Activated gamma-delta T cell treated with anti-CD3 and anti-CD28 coated beads, Interleukin-2, amount 50 U/mL, for 16 hours (primary cell): ENCODE measurements at places on chromosomes 4 and X.

DNA sequence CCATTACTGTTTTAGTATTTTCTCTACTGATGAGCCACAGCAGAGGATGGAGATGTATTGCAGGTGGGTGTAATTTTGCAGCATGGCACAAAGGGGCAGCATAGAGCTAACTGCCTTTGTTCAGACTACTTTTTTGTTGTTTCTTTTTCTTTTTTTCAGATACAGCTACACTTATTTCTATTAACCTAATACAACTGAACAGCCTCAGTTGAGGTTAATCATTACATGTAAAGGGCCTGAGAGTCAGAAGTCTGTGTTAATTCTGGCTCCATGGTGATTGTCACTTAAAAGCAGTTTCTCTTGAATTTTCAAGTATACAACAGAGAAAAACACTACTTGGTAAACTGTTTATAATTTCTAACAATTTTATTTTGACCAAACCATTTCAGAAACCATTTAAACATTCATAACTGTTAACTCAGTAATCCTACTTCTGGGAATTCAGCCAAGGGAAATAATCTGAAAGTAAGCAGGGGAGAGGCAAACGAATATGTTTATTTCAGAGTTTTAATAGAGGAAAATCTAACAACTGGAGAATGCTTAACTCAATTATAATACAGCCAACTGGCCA is 13.9 kb upstream of the PPEF2 start:
- DNase-seq: no peak

DNA sequence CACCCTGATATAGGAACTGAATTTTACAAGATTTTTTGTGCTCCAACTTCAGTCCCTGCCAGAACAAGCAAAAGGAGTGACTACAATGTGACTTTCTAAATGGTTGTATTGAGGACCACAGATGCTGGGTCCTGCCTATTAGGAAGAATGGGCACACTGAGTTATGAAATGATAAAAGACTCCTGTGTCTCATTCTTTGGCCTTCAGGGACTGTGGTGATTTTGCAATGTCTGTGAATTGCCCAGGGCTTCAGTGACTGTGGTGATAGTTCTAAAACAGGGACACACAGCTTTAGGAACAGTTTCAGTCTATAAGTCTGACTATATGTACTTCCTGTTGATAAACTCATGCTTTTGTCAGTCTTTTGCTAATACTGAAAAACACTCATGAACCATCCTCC is 210.2 kb downstream of the DMD start:
- no peak for DNase-seq

DNA sequence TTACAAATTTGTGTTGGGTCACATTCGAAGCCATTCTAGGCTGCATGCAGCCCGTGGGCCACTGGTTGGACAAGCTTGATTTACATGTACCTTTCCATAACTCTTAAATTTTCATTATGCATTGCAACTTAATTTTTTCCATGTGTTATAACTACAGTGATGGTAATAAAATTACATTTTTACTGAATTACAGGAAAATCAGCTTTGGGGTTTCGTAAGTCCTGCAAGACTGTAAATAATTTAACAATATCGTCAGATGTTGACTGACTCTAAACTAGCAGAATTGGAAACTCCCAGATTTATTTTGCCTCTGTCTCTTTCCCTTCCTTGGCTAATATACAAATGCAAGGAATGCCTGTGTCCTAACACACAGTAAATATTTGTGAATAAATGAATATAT is 88.0 kb upstream of the RAPGEF2 start:
- no peak for DNase-seq

GRCh38 chrX:154490021-154490413 is 412 bp downstream of the SLC10A3 start:
- no peak for DNase-seq

- DNase-seq: no peak
Measured at GRCh38 chr4:3750334-3750733, 15.9 kb upstream of the ADRA2C start.

GRCh38 chr4:10949039-10949733 is 264.6 kb upstream of the CLNK start:
- DNase-seq: no peak

GRCh38 chr4:158443731-158444130 is 78.0 kb upstream of the RXFP1 start:
- DNase-seq: no peak

GRCh38 chrX:24876530-24877287 is 139.1 kb downstream of the ARX start:
- no peak for DNase-seq

GRCh38 chrX:129760155-129760554 is 19.6 kb upstream of the SASH3 start:
- DNase-seq: no peak

DNA sequence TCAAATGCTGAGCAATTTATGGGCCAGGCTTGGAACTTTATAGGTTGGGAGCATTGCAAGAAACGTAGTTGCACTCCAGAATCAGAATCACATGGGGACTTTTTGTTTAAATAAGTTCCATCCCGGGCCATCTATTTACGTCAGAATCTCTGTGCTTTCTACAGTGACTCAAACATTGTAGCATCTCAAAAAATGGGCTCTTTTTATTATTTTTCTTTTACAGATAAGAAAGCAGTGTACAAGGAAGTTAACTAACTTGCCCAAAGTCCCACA is 10.2 kb downstream of the CC2D2A start:
- DNase-seq: no peak

DNA sequence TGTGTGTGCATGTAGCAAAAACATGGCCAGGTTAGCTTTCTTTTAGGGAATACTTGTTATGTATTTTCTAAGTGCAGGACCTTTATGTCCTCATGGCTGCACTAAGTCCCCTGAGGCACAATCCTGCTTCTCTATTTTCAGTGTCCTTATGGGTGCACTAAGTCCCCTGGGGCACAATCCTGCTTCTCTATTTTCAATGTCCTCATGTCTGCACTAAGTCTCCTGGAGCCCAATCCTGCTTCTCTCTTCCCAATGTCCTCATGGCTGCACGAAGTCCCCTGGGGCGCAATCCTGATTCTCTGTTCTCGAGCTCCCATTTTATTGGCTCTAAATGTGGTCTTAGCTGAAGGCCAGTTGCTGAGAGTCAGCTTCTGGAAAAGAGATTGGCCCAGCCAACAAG is 49.7 kb upstream of the GPRIN3 start:
- no peak for DNase-seq

DNA sequence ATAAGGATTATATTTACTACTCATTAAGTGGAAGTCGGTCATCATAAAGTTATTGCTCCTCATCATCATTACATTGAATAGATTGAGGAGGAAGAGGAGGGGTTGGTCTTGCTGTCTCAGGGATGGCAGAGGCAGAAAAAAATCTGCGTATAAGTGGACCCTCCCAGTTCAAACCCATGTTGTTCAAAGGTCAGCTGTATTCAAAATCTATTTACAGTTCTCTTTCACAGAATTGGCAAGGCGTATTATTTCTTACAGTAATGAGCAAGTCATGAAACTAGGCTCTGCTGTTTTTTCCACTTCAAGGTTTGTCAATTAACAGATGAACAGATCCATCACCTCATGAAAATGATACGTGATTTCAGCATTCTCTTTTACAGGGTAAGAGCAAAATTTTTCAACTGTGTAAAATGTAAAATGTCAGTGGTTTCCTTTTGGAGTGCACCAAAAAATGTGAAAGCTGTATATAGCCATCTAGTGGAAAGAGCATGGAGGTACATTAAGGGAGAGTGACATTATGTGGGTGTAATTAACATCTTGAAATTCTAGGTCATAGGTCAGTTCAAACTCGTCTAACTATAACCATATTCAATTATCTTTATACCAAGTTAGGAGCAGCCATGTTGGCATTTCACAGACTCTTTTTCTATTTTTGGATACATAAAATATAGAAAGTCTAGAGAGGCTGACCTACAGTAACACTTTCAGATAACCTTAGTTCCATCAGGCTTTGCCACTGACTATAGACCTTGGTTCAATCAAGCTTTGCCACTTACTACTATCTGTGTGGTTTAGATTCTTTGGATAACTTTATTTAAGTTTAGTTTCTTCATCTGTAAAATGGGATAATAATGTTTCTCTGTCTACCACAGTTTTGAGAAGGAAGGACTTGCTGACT is 30.1 kb downstream of the NEIL3 start:
- no peak for DNase-seq

DNA sequence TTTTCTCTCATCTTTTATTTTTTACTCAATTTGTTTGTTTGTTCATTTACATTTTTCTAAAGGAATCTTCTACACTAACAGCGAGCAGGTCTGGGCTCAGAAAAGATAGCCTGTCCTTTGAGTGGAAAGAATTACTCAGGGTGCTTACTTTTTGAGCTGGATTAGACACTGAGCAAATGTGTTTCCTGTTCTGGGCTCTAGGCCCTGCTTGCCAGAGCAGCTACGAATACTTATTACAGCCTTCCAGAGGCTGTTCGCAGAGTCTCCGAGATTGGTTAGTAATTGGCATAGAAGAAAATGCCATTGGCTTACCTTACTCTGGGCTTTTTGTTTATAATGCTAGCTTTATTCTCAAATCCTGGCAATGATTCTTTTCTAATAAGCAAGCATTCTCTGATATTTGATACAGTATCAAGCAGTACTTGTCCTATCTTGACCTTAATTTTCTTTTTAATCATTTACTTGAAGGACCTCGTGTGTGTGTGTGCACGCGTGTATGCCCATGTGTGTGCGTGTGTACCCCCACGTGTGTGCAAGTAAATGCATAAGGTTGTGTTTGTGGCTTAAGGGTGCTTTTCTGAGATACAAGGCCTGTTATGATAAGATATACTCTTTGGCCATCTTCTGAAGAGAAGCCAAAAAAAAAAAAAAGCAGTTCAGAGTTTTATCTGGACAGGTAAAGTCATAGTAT is 76.2 kb upstream of the GRXCR1 start:
- no peak for DNase-seq

DNA sequence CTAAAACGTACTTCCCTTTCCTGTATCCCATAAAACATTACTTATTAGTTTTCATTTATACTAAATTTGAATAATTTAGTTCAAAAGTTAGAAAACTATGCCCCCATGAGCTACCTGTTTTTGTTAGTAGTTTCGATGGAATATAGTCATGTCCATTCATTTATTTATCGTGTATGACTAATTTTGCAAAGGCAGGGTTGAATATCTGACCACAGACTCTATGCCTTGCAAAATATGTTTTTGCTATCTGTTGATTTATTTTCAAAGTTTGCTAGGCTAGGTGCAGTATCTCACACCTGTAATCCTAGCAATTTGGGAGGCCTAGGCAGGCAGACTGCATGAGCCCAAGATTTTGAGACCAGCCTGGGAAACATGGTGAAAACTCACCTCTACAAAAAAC is 78.4 kb downstream of the PDS5A start:
- no peak for DNase-seq

DNA sequence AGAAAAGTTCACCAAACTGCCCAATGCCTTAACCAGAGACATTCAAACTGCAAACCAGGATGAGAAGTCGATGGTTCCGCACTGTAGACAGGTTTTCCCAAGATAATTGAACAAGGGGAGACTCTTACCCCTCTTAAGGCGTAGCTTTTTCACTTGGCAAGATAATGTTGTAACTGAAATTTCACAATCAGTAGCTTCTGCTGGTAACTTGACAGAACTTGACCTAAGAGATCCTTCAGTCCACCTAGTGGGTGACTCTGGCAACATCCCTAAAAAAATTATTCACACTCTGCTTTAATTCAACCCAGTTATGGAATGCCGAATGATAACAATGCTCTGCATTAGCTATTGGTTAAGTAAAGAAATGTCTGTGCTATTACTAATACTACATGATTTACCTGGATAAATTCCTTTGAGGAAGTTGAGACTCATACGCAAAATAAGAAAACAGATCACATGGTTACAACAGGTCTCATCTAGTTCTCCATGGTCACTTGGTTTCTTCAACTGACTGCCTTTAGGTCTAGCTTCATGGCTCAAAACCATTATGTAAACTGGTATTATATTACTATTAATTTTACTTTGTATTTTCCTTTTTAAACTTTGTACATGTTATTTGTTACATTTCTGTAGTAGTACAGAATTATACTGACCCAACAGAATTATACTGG is 9.1 kb downstream of the ELF2 start:
- no peak for DNase-seq

DNA sequence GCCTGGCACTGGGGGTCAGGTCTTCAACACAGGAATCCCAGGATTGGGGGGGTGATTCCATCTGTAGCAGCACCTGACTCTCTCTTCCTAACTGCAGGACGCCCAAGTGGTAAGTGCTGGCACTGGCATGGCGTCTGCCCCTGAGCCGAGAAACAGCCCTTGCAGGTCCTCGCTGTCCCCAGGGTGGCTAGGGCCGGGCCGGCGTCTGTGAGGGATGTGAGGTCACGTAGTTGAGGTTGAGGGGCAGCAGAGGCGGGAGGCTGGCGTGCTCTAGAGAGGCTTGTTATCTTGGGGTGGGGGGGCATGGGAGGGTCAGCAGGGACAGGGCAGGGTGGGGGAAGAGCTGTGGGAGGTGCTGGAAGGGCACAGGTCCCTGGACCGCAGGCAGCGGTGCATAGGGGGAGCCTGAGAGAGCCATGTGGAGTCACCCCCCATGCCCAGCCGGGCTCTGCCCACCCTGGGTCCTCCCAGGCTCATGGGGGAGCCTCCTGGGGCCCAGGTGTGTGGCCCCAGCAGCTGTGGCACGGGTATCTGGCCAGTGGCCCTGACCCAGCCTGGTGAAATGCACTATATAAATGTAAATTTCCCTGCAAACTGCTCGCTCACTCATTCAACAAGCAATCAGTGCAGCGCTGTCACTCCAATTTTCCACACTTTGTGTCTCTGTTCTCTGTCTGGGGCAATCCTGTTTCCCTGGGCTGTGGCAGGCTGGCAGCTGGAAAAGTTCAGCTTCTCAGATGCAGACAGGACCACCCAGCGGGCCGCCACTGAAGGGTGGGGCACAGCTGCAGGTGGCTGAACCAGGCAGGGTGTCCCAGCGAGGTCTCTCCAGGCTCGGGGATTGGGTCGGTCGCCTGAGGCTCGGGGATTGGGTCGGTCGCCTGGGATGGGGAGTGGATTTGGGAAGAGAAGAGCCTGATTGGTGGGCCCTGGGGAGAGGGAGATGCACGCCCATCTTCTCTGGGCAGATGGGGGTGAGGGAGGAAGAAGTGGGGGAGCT is 102.2 kb upstream of the NKX1-1 start:
- DNase-seq: no peak

DNA sequence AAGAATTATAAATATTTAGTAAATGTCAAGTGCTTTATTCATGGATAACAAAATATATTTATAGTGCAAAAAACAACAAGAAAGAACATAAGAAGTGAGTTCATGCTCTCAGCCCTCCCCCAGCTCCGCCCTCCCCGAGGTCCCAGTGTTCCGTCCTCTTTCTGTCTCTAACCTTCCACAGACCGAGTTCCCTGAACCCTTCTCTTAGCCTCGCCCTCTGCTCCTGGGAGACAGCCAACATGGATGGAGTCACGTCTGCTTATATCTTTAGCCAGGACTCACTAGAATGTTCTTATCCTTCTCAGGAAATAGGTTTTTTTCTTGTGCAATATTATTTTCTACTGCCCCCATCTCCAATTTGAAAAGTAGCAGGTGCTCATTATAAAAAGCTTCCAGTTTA is 40.1 kb upstream of the HELT start:
- no peak for DNase-seq

- no peak for DNase-seq
Measured at GRCh38 chr4:185925910-185926360, 113.9 kb upstream of the SORBS2 start.

GRCh38 chrX:19829814-19830213 is 57.6 kb downstream of the SH3KBP1 start:
- DNase-seq: no peak
